ENCODE measurements at places on chromosomes 2 and 18. TPM values are rescaled to one million over a fixed set of nuclear protein-coding genes. Genes with fewer than 3 reads are reported as not detected.
A peak's percentile ranks its signal among the peaks of the same experiment; 100 is the strongest.

Gene CYP27A1
- 6.5 TPM for total RNA-seq

Gene REG3G
- total RNA-seq: 0.33 TPM

Gene HPCAL1
- total RNA-seq: 17.8 TPM

Gene ITPRIPL1
- total RNA-seq: 3.5 TPM

Gene CYP20A1
- total RNA-seq: 16.4 TPM

Gene LBX2
- 2.8 TPM for total RNA-seq

Gene WDR43
- total RNA-seq: 66.9 TPM

Gene TWSG1
- 38.6 TPM for total RNA-seq

Gene CPS1
- 33.2 TPM for total RNA-seq

Gene KCNG3
- total RNA-seq: 0.88 TPM

Gene ABCB11
- total RNA-seq: not detected

Gene PRKCE
- 21.2 TPM for total RNA-seq

Gene M1AP
- 0.71 TPM for total RNA-seq

Gene IL36RN
- 12.0 TPM for total RNA-seq

Gene C2orf80
- total RNA-seq: not detected

Gene MFF
- total RNA-seq: 84.3 TPM

Gene NAPG
- 28.1 TPM for total RNA-seq

Gene MC5R
- total RNA-seq: not detected

Gene ETAA1
- total RNA-seq: 16.4 TPM

Gene DNAJC5G
- total RNA-seq: not detected

DNA sequence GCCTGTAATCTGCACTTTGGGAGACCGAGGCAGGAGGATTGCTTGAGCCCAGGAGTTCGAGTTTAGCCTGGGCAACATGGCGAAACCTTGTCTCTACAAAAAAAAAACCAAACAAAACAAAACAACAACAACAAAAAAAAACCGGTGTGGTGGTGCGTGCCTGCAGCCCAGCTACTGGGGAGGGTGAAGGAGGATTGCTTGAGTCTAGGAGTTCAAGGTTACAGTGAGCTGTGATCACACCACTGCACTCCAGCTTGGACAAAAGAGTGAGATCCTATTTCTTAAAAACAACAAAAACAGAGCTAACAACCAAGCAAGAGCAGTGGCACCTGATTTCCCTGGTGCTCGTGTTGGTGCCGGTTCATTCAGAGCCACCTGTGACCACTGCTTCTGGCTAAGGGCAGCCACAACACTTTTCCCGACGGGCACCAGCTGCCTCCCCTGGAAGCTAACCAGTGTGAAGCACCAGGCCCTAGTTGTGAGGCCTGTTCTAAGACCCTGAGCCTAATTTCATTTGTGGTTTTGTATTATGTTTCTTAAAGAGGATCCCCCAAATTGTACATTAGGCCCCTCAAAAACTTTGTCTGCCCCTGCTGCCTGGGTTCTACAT lies 1.3 kb downstream of the AOX1 start:
- no peaks in the 10 kb centered on the region for H3K36me3 ChIP-seq
- no peak for DNase-seq
- peak overlapping the region; percentile 22 for H3K4me3 ChIP-seq

GRCh38 chr18:51429644-51430043 lies 232.2 kb upstream of the MEX3C start:
- DNase-seq: no peak
- no peaks in the 10 kb centered on the region for H3K36me3 ChIP-seq
- no peak overlapping the region for H3K27ac ChIP-seq
- H3K4me3 ChIP-seq: no peak overlapping the region
- H3K27me3 ChIP-seq: peaks cover 11% of the 10 kb centered on the region
- peaks cover 15% of the 10 kb centered on the region for H3K4me1 ChIP-seq

- no peak overlapping the region for H3K27ac ChIP-seq
- H3K4me1 ChIP-seq: no peaks in the 10 kb centered on the region
- H3K27me3 ChIP-seq: no peaks in the 10 kb centered on the region
- no peaks in the 10 kb centered on the region for H3K36me3 ChIP-seq
- no peak for DNase-seq
Observed at GRCh38 chr2:95275601-95276243, 1.5 kb downstream of the PROM2 start.

DNA sequence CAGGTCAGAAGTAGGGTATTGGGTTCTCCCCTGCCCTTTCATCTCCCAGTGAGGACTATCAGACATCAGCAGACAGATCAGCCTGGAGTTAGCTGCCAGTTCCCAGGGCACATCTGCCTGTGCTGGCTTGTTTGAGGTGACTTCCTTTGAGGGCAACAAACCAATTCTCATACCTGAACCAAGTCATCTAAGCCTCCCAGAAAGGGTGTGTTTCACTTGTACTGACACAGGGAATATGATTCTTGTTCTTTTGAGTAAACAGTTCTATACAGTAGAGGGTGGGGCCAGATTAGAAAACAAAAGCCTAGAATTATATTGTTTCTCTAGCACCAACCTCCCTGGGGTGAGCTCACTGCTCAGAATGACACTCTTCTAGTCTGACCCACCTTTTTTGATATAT lies 591.9 kb downstream of the SLC4A3 start:
- H3K36me3 ChIP-seq: no peaks in the 10 kb centered on the region
- H3K4me1 ChIP-seq: peaks cover 27% of the 10 kb centered on the region

DNA sequence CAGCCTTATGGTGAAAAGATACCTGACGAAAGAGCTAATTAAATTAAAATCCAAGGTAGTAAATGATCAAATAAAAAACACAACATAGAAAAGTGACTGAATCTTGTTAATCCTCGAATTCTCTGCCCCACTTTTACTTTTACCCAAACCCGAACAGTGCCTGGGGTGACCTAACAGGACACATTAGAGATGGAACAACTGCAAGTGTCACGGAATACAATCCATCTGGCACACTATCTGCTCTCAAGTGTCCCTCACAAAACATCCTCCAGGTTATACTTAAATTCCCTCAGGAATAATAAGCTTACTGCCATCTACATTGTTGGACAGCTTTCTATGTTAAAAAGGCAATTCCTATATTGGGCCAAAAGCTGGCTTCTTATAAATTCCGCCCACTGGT lies 236.3 kb upstream of the SLC14A2 start:
- peaks cover 7% of the 10 kb centered on the region for H3K27me3 ChIP-seq
- H3K36me3 ChIP-seq: peaks cover 4% of the 10 kb centered on the region
- no peak overlapping the region for H3K27ac ChIP-seq
- H3K4me3 ChIP-seq: no peak overlapping the region

DNA sequence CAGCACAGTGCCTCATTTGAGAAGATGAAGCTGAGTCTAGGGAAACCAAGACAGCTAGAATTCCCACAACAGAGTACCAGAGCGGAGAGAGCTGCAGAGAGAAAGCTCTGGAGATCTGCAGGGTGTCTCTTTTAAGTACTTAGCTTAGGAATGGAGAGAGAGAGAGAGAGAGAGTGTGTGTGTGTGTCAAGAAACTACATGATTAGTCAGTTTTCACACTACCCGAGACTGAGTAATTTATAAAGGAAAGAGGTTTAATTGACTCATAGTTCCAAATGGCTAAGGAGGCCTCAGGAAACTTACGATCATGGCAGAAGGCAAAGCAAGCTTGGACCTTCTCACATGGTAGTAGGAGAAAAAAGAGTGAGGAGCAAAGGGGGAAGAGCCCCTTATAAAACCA lies 64.0 kb downstream of the HIBCH start:
- H3K36me3 ChIP-seq: peaks cover 27% of the 10 kb centered on the region
- H3K27ac ChIP-seq: no peak overlapping the region
- no peaks in the 10 kb centered on the region for H3K27me3 ChIP-seq

- H3K36me3 ChIP-seq: no peaks in the 10 kb centered on the region
- H3K4me3 ChIP-seq: no peak overlapping the region
- no peak overlapping the region for H3K27ac ChIP-seq
- H3K27me3 ChIP-seq: no peaks in the 10 kb centered on the region
- no peaks in the 10 kb centered on the region for H3K4me1 ChIP-seq
- no peak for DNase-seq
Observed at GRCh38 chr2:211396815-211397214, 840.4 kb downstream of the CPS1 start.

- no peak for DNase-seq
- H3K36me3 ChIP-seq: no peaks in the 10 kb centered on the region
- H3K27me3 ChIP-seq: no peaks in the 10 kb centered on the region
Observed at GRCh38 chr2:238123218-238123971, 15.1 kb upstream of the KLHL30 start.

DNA sequence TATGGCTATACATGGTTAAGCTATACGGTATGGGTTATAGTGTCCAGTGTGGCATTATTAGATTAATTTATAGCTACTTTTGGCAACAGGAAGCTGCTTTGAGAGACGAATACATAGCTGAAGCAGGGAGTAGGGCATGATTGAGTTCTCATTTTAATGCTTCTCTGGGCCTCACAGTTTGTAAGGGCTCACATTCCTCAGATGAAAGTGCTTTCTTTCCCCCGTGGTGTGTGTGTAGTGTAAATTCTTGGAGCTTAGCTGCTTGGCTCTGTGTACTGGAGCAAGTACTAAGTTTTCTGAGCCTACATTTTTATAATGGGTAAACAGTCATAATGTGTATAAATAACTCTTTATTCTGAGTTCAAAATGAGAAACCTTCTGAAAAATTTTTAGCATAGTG lies 173.7 kb downstream of the PTPRM start:
- no peak overlapping the region for H3K27ac ChIP-seq
- DNase-seq: no peak
- H3K4me1 ChIP-seq: peaks cover 7% of the 10 kb centered on the region
- peaks cover 6% of the 10 kb centered on the region for H3K36me3 ChIP-seq
- H3K4me3 ChIP-seq: no peak overlapping the region

- H3K36me3 ChIP-seq: no peaks in the 10 kb centered on the region
- peaks cover 10% of the 10 kb centered on the region for H3K4me1 ChIP-seq
- peaks cover 3% of the 10 kb centered on the region for H3K27me3 ChIP-seq
- DNase-seq: no peak
- no peak overlapping the region for H3K27ac ChIP-seq
Observed at GRCh38 chr2:59968441-59968840, 585.0 kb downstream of the BCL11A start.

DNA sequence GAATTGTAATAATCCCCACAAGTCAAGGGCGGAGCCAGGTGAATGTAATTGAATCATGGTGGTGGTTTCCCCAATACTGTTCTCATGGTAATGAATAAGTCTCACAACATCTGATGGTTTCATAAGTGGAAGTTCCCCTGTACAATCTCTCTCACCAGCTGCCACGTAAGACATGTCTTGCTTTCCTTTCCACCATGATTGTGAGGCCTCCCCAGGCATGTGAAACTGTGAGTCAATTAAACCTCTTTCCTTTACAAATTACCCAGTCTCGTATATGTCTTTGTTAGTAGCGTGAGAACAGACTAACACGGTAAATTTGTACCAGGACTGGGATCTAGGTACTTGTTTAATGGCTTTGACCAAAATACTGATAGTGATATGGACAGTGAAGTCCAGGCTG lies 744.3 kb upstream of the REG3G start:
- H3K4me3 ChIP-seq: no peak overlapping the region
- no peaks in the 10 kb centered on the region for H3K36me3 ChIP-seq
- no peaks in the 10 kb centered on the region for H3K27me3 ChIP-seq

DNA sequence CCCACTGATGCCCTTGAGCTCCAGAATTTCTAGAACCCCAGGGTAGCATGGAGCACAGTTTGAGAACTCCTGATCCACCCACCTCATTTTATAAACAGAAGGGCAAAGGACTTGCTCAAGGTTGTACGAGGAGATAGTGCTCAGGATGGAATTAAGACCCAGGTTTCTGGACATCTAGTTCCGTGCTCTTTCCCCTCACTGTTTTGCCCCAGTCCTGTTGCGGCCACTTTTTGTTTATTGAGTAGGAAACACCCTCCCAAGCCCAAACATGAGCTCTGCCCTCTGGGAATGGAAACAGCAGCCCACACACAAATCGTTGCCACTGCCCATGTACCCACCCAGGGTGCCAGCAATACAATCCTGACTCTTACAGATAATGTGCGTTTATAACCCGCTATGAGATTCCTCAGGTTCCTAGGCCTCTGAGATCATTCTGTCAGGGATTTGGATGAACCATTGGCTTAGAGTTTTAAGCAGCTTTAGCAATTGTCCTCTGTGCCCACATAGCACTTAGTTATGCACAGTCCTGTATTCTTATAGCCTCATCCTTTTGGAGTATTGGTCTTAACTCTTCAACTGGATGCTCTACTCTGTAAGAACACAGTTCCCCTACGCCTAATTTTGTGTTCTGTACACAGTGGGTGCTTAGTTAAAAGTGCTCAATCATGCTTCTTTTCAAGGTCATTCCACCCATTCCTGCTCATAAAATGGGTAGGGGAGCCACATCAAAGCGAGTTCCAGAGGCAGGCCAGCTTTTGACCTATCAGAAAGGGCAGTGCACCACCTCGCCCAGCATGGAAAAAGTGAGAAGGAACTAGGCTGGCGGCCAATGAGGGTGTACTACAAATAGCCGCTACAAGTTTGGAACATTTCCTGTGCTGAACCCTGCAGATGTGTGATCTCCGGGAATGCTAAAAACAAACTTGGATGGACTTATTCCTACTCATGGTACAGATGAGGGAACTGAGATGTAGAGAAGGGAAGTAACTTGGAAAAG lies 60.3 kb upstream of the IGFBP2 start:
- H3K27ac ChIP-seq: no peak overlapping the region
- H3K36me3 ChIP-seq: no peaks in the 10 kb centered on the region
- no peak for DNase-seq
- H3K4me3 ChIP-seq: no peak overlapping the region
- H3K4me1 ChIP-seq: peaks cover 11% of the 10 kb centered on the region

GRCh38 chr18:13455960-13456481 lies 237.5 kb downstream of the LDLRAD4 start:
- no peak overlapping the region for H3K4me3 ChIP-seq
- H3K27ac ChIP-seq: no peak overlapping the region
- peaks cover 41% of the 10 kb centered on the region for H3K27me3 ChIP-seq
- DNase-seq: no peak
- H3K36me3 ChIP-seq: no peaks in the 10 kb centered on the region

- no peak overlapping the region for H3K27ac ChIP-seq
- H3K27me3 ChIP-seq: peaks cover 42% of the 10 kb centered on the region
- no peaks in the 10 kb centered on the region for H3K36me3 ChIP-seq
- H3K4me1 ChIP-seq: peaks cover 5% of the 10 kb centered on the region
Observed at GRCh38 chr2:77086478-77086877, 435.7 kb downstream of the LRRTM4 start.

GRCh38 chr18:56678836-56679565 lies 27.8 kb downstream of the WDR7 start:
- no peak overlapping the region for H3K4me3 ChIP-seq
- no peaks in the 10 kb centered on the region for H3K27me3 ChIP-seq
- no peak for DNase-seq
- no peaks in the 10 kb centered on the region for H3K4me1 ChIP-seq
- no peak overlapping the region for H3K27ac ChIP-seq
- H3K36me3 ChIP-seq: peaks cover 10% of the 10 kb centered on the region

- H3K27me3 ChIP-seq: peaks cover 59% of the 10 kb centered on the region
- H3K4me1 ChIP-seq: peaks cover 10% of the 10 kb centered on the region
- H3K4me3 ChIP-seq: no peak overlapping the region
- no peak for DNase-seq
Observed at GRCh38 chr2:237397072-237397471, 16.9 kb downstream of the COL6A3 start.

- no peak overlapping the region for H3K4me3 ChIP-seq
- H3K27ac ChIP-seq: no peak overlapping the region
- DNase-seq: no peak
- no peaks in the 10 kb centered on the region for H3K27me3 ChIP-seq
- no peaks in the 10 kb centered on the region for H3K36me3 ChIP-seq
Observed at GRCh38 chr2:51619961-51620360, 588.0 kb upstream of the NRXN1 start.

GRCh38 chr2:94923196-94923595 lies 52.0 kb downstream of the TEKT4 start:
- no peaks in the 10 kb centered on the region for H3K27me3 ChIP-seq
- H3K4me1 ChIP-seq: no peaks in the 10 kb centered on the region
- H3K4me3 ChIP-seq: no peak overlapping the region
- no peak for DNase-seq
- no peaks in the 10 kb centered on the region for H3K36me3 ChIP-seq
- H3K27ac ChIP-seq: no peak overlapping the region

GRCh38 chr2:215880970-215881369 lies 132.4 kb downstream of the MREG start:
- H3K4me1 ChIP-seq: peaks cover 37% of the 10 kb centered on the region
- H3K4me3 ChIP-seq: no peak overlapping the region
- peak overlapping the region; percentile 2 for H3K27ac ChIP-seq
- DNase-seq: no peak
- H3K36me3 ChIP-seq: no peaks in the 10 kb centered on the region

Measured in type B pancreatic cell (in vitro differentiated cells).